ENCODE measurements at places on chromosomes 2 and 18. TPM values are rescaled to one million over a fixed set of nuclear protein-coding genes. Genes with fewer than 3 reads are reported as not detected.

CHST9 gene
- total RNA-seq, result not detected

MTCL1 gene
- total RNA-seq, result 14.3 TPM

ZBTB14 gene
- 7.7 TPM for total RNA-seq

EN1 gene
- 0.17 TPM for total RNA-seq

NDC80 gene
- total RNA-seq, result 33.0 TPM

UGT1A4 gene
- not detected for total RNA-seq

KDSR gene
- 29.1 TPM for total RNA-seq

ZSWIM2 gene
- not detected for total RNA-seq

AQP12B gene
- total RNA-seq, result not detected

SERPINB3 gene
- total RNA-seq, result not detected

IL36A gene
- not detected for total RNA-seq

ICA1L gene
- total RNA-seq, result 3.1 TPM

GALNT3 gene
- 0.84 TPM for total RNA-seq

C2orf66 gene
- not detected for total RNA-seq

Data from bronchus fibroblast of lung (primary cell).